ENCODE measurements at places on chromosomes 2 and 18.

- DNase-seq, result no peak
Observed at GRCh38 chr2:171180229-171180930, 19.7 kb upstream of the TLK1 start.

GRCh38 chr2:45780541-45781463 is 129.3 kb downstream of the PRKCE start:
- no peak for DNase-seq

- no peak for DNase-seq
Observed at GRCh38 chr2:11945139-11946126, 199.0 kb downstream of the LPIN1 start.

GRCh38 chr2:122132147-122132691 is 376.8 kb downstream of the TSN start:
- DNase-seq, result no peak

DNA sequence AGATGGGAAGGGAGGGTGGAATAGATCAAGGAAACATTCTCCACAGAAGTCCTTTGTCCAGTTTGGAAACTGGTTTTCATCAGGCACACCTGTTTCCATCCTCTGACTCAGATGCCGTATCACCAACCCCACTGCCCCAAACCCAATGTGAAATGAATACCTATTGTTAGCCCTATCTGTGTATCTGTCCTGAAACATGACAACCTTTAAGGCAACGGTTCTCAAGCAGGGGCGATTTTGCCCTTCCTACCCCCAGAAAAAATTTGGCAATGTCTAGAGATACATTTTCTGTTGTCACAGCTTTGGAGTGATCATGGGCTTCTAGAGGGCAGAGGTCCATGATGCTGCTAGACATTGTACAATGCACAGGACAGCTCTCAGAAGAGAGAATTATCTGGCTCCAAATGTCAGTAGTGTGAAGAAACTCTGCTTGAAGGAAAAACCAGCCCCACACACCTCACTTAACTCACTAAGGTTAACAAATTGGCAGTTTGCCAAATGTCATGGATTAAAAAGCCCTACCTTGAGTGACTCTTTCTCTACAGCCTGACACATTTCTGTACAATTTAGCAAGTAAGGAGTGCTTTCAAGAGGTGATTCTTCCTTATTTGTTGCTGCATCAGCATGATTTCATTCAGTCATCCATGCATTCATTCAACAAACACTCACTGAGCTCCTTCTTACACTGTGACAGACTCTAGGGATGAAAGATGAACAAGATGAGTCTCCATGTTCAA is 3.4 kb downstream of the SCTR start:
- DNase-seq, result no peak

GRCh38 chr2:154556146-154556545 is 142.3 kb upstream of the KCNJ3 start:
- DNase-seq, result no peak

DNA sequence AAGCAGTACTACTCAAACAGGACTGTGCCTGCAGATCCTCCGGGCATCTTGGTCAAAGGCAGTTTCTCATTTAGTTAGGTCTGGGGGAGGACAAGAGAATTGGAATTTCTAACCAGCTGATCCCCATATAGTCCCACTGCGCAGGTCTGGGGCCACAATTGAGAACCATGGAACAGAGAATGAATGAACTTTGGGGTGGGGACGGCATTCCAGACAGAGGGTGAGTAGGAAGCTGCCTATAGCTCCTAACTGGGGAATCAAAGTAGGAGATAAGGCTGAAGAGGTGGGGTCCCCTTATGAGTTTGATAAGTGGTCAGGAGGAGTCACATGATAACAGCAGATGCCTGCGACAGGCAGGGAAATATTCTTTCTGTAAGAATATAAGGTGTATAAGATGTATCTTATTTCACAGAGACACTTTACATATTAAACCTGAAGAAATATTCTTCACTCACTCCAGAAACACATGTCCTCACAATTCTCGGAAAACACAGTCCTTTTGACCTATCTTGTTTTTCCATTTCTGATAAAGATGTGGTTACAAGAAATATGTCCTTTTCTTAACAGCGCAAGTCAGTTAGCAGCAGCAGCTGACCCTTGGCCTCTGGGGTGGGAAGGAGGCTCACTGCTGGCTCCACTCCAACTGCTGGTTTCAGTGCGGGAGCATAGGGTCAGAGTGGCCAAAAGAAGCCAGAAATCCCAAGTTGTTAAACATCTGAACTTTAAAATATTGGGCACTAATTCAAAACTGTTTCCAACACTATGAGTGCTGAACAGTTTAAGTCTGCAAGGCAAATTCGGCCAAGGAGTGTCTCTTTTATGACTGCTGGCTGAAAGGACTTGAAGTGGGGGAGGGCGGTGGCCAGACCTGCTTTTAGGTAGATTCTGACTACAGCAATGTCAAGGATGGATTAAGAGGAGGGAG is 12.6 kb upstream of the TMEM214 start:
- DNase-seq, result no peak

DNA sequence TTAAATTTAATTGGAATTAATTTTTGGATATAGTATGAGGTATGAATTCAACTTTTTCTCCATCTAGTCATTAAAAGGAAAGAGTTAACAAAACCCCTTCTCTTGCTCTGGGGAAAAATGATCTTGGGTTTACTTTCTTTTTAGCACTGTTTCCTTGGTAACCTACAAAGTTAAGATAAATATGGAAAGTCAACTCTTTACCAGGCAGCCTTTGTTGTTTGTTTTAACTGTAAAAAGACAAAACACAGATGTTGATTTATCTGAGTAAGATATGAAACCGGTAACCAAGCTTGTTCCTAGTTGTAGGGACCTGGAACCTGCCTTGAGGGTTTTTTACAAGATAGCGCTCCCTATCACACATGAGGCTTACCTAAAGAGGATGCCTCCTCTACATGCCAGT is 10.1 kb upstream of the SANBR start:
- no peak for DNase-seq

DNA sequence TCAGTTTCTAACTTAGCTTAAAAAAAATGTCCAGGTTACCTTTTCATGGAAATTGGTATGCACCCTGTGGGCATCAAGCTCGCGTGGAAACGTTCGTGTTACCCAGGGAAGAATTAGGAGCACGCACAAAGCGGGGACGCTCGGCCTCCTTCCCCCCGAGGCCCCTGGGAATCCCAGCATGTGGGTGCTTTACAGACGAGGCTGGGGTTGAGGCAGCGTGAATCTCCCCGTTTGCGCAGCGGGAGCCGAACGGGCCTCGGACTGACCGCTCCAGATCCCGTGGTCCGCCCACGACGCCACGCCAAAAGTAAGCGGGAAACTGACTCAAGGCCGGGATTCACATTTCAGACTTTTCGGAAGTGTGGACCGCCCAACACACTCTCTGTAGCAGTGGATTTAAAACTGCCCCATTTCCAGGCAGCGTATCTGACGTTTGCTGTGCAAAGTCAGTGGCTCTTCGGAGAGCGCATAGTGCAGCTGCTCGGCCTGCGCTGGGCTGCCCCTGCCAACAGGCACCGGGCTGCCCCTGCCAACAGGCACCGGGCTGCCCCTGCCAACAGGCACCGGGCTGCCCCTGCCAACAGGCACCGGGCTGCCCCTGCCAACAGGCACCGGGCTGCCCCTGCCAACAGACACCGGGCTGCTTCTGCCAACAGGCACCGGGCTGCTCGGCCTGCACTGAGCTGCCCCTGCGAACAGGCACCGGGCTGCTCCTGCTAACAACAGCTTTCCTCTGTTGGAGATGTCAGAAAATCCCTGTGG is 49.7 kb downstream of the SH3YL1 start:
- DNase-seq, result peak; percentile 14

GRCh38 chr2:146997945-146998344 is 846.9 kb upstream of the ACVR2A start:
- DNase-seq, result no peak

DNA sequence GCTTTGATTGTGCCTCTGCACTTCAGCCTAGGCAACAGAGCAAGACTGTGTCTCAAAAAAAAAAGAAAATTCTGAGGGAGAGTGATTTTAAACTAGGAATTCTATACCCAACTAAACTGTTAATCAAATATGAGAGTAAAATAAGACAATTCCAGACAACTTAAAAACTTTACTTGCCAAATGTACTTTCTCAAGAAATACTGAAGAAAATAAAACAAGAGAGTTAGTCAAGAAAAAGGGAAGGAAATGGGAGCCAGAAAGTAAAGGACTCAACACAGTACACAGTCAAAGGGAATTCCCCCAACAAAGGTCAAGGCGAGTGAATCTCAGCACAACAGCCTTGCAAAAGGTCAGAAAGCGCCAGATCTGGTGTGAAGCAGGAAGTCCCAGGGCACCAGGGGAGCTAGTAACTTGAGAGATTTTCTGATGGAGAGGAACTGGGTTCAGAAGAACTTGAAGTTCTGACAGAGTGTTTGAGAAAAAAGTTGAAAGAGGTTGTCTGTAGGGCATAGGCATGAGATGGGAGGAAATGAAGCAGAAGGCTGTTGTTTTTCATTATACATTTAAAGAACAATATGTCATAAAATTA is 22.6 kb upstream of the TBC1D8 start:
- DNase-seq, result no peak

GRCh38 chr2:173999272-173999671 is 34.1 kb upstream of the SP3 start:
- DNase-seq, result peak; percentile 41

DNA sequence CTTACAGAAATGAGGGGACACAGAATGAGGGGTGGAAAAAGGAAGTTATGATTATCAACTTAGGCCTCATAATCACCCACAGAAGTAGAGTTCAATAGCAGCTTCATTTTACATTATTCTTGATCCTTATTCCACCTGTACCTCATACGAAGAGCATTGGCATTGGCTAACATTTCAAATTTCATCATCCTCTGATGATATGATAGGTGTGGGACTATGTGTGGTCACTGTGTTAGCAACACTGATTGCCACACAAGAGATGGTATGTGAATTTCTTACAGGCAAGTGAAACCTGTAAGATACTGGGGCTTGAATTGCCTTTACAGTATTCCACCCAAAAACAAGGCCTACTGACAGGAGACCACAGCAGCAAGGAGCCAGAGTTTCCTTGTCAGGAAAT is 14.0 kb upstream of the HAT1 start:
- DNase-seq, result no peak

DNA sequence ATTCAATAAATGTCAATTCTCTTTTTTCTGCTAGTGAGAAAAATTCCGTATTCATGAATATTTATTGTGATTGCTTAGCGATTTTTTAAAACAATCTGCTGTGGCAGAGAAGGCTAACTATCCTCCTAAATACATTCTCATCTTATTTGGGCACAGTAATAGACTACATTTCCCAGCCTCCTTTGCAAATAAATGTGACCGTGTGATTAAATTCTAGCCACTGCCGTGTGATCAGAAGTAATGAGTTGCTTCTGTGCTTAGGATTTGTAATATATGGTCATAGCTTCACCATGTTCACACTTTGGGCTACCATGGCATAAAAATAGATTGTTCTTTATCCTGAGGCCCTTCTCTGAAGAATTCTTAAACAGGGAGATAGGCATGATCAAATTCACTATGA is 179.6 kb downstream of the FAM124B start:
- DNase-seq, result no peak

GRCh38 chr18:3460823-3461398 is 10.9 kb downstream of the TGIF1 start:
- no peak for DNase-seq

DNA sequence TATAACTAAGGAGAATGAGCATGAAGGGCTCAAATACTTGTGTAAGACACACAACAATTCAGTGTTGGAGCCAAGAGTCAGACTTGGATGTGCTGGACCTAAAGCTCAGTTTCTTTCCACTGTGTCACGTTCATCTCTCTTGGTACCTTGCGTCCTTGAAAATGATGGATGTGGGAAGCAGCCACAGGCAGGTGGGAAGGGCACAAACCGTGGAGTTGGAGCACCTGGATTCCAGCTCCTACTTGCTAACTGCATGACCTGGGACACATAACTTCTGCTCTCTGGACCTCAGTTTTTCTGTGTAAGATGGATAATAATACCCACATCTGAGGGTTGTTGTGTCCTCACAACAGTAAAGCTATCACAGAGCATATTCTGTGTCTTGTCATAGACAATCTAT is 53.1 kb upstream of the PPP1CB start:
- no peak for DNase-seq

- no peak for DNase-seq
Observed at GRCh38 chr18:37482002-37482401, 83.6 kb downstream of the CELF4 start.

GRCh38 chr2:50401772-50402653 is 629.9 kb downstream of the NRXN1 start:
- DNase-seq, result no peak

GRCh38 chr2:10777842-10778723 is 34.5 kb downstream of the PDIA6 start:
- DNase-seq, result no peak

- no peak for DNase-seq
Observed at GRCh38 chr18:70489986-70490933, 201.4 kb downstream of the SOCS6 start.

DNA sequence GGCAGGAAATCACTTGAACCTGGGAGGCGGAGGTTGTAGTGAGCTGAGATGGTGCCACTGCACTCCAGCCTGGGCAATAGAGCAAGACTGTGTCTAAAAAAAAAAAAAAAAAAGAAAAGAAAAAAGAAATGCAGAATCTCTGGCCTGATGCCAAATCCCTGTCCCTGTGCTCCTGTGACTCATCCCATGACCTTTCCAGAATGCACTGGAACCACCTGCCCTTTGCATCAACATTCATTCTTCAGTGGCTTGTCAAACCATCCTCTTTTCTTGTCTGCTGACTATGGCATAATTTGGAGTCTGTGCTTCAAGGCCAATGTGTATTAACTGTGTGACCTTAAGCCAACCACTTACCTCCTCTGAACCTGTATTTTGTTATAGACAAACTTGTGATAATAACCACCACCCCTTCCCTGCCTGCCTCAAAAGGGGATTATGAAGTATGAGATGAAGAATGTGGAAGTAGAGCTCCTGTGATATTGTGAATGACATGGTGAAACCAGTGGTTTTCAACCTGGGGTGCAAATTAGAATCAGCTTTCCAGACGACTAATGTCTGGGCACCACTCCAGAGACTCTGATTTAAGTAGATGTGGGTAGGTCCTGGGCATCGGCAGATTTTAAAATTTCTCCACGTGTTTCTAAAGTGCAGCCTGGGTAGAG is 189.3 kb downstream of the CLIP4 start:
- DNase-seq, result no peak

DNA sequence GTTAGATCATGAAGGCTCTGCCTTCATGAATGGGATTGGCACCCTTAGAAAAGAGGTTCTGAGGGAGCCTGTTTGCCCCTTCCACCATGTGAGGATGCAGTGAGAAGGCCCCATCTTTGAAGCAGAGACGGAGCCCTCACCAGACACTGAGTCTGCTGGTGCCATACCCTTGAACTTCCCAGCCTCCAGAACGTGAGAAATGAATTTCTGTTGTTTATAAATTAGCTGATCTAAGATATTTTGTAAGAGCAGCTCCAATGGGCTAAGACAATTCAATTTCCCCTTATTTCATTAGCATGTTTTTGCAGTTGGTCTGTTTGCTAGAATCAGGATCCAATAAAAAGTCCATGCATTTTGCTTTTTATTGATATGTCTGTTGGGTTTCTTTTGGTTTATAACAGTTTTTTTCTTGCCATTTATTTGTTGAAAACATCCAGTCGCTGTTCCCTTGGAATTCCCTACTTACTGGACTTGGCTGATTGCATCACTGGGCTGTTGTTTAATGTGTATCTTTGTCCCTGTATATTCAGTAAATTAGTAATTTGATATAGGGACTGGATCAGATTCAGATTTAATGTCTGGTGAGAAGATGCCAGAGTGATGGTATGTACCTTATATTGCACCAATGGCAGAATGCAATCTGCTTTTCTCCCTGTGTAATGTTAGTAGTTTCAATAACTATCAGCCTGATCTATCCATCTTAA is 24.0 kb upstream of the GREB1 start:
- DNase-seq, result no peak

All from hypothalamus (tissue), 51 donors.